ENCODE measurements at places on chromosomes 4 and X. TPM values are rescaled to one million over a fixed set of nuclear protein-coding genes. Genes with fewer than 3 reads are reported as not detected.

Gene SOD3
- 6.3 TPM for total RNA-seq

- H3K4me3 ChIP-seq: no peak overlapping the region
- H3K27ac ChIP-seq: no peak overlapping the region
- no peaks in the 10 kb centered on the region for H3K4me1 ChIP-seq
- no peaks in the 10 kb centered on the region for H3K36me3 ChIP-seq
- DNase-seq: no peak
These were observed 3.4 kb downstream of the FOXO4 start for GRCh38 chrX:71098951-71099506.

Gene UGT2A3
- total RNA-seq: not detected

DNA sequence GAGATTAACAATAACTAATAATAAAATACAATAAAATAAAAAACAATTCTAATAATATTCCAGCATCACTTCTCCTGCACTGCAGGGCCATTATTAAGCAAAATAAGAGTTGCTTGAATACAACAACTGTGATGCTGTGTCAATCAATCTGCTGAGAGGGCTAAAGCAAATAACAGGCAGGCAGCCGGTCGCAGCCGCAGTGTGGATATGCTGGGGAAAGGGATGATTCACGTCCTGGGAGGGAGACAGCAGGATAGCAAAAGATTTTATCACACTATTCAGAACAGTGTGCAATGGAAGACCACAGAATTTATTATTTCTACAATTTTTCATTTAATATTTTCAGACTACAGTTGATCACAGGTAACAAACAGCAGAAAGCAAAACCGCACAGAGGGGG lies 76.5 kb upstream of the SMARCAD1 start:
- no peaks in the 10 kb centered on the region for H3K36me3 ChIP-seq
- no peak overlapping the region for H3K4me3 ChIP-seq
- no peak overlapping the region for H3K27ac ChIP-seq
- H3K4me1 ChIP-seq: no peaks in the 10 kb centered on the region
- DNase-seq: no peak
- H3K27me3 ChIP-seq: no peaks in the 10 kb centered on the region

- H3K4me3 ChIP-seq: no peak overlapping the region
- H3K27ac ChIP-seq: no peak overlapping the region
- DNase-seq: no peak
- H3K36me3 ChIP-seq: no peaks in the 10 kb centered on the region
These were observed 432.2 kb downstream of the SMARCA1 start for GRCh38 chrX:129091097-129091496.

GRCh38 chrX:40266490-40267333 lies 169.0 kb upstream of the BCOR start:
- H3K27ac ChIP-seq: no peak overlapping the region
- H3K4me3 ChIP-seq: peak overlapping the region; percentile 49
- H3K4me1 ChIP-seq: no peaks in the 10 kb centered on the region
- DNase-seq: peak; percentile 45
- H3K27me3 ChIP-seq: no peaks in the 10 kb centered on the region
- H3K36me3 ChIP-seq: no peaks in the 10 kb centered on the region

Gene MYOZ2
- total RNA-seq: not detected

DNA sequence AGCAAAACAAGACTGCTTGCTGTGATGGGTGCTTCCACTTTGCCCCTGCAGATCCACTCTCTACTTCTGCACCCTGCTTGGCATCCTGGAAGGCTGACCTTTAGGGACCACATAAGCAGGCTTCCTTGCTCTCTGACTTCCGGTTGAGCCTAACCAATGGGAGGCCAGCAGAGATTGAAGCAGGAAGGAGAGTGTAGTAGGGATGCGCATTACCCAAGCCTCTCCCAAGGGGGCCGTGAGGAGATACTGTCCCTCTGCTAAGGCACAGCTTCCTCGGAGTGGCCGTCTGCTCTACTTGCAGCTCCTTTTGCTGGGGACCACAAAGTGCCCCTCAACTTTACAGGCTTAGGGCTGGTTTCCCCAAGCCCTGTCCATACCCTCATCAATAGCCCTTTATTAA lies 624.3 kb upstream of the TENM3 start:
- H3K27me3 ChIP-seq: no peaks in the 10 kb centered on the region
- no peak overlapping the region for H3K27ac ChIP-seq
- no peaks in the 10 kb centered on the region for H3K36me3 ChIP-seq
- H3K4me1 ChIP-seq: no peaks in the 10 kb centered on the region

DNA sequence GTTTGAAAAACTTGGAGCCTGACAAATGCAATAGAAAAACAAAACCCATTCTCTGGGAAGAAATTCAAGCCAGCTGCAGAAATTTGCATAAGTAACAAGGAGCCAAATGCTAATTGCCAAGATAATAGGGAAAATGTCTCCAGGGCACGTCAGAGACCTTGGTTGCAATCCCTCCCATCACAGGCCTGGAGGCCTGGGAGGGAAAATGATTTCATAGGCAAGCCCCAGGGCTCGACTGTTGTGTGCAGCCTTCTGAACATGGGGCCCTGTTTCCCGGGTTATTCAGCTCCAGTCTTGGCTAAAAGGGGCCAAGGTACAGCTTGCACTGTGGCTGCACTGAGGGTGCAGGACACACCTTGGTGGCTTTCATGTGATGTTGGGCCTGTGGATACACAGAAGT lies 760.4 kb upstream of the PABPC4L start:
- DNase-seq: no peak
- H3K4me1 ChIP-seq: no peaks in the 10 kb centered on the region
- H3K27ac ChIP-seq: no peak overlapping the region
- H3K4me3 ChIP-seq: no peak overlapping the region
- H3K36me3 ChIP-seq: no peaks in the 10 kb centered on the region
- H3K27me3 ChIP-seq: no peaks in the 10 kb centered on the region

Gene TRPC5OS
- not detected for total RNA-seq
